ENCODE measurements at places on chromosomes 6 and 20.

DNA sequence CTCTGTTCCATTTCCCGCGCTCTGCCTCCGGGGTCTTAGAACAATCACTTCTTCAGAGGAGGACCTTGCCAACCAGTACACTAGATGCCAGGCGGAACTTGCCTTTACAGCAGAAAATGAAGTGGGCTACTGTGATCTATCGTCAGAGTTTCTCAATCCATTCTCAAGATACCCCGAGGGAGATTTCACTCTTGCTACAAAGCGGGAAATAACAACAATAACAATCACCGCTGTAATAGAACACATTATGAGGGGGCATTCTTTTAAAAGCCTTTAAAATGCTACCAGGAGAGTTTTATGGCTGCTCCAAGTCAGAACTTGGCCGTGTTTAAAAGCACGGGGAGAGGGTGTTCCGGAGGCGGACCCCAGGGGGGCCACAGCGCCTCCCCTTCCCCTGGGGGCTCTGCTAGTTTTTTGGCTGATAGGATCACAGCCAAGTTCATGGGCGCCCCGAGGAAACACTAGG lies 617.0 kb upstream of the AGPAT4 start:
- no peak for DNase-seq

GRCh38 chr6:42368181-42368580 lies 83.5 kb downstream of the TRERF1 start:
- DNase-seq: no peak

DNA sequence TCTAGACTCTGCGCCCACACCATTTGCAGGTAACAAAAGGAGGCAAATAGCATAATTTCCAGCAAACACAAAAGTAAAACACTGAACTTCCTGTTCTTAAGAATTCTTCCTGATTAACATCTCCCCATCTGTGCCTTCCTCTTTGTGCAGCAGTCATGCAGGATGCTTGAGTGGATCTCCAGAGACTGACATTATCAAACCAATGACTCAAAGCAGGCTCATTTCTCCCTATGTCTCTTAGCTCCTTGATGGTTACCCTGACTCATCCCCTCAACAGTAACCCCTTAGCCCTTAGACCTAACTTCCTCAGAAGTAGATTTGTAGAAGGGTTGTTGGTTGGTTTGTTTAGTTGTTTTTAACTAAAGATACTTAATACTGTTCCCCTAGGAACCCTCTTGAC lies 137.0 kb upstream of the RIN2 start:
- peak; percentile 69 for DNase-seq

GRCh38 chr6:168915242-168915641 lies 338.4 kb downstream of the THBS2 start:
- no peak for DNase-seq
